ENCODE measurements at places on chromosomes 1 and 21.

DNA sequence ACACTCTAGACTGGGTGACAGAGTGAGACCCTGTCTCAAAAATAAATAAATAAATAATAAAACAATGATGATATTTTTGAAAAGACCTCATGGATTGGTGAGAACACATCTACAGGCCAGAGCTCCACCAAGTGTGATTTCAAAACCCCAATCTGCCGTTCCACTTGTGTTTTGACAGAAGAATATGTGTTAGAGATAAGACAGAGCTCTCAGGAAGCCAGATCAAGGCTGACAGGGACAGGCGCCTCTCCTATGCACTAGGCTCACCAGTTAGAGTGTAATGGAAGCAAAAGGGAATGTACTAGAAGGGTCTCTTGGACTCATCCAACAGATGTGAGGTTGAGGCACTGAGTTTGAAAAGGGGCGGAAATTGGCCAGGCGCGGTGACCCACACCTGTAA lies 110.7 kb upstream of the ERRFI1 start:
- DNase-seq, result peak; percentile 34

- no peak for DNase-seq
These were observed 54.9 kb downstream of the ACBD3 start for GRCh38 chr1:226131639-226132038.

DNA sequence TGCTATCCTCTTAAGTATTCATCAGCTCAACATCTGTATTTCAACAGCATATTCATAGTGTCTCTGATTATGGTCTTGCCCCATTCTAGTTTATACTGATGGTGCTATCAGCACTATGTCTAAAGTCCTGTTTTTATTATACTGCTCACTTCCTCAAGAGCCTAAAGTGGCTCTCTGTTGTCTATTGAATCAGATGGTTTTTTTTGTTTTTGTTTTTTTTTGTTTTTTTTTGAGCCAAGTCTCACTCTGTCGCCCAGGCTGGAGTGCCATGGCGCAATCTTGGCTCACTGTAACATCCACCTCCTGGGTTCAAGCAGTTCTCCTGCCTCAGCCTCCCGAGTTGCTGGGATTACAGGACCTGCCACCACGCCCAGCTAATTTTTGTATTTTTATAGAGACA lies 6.1 kb downstream of the STX12 start:
- DNase-seq, result no peak

DNA sequence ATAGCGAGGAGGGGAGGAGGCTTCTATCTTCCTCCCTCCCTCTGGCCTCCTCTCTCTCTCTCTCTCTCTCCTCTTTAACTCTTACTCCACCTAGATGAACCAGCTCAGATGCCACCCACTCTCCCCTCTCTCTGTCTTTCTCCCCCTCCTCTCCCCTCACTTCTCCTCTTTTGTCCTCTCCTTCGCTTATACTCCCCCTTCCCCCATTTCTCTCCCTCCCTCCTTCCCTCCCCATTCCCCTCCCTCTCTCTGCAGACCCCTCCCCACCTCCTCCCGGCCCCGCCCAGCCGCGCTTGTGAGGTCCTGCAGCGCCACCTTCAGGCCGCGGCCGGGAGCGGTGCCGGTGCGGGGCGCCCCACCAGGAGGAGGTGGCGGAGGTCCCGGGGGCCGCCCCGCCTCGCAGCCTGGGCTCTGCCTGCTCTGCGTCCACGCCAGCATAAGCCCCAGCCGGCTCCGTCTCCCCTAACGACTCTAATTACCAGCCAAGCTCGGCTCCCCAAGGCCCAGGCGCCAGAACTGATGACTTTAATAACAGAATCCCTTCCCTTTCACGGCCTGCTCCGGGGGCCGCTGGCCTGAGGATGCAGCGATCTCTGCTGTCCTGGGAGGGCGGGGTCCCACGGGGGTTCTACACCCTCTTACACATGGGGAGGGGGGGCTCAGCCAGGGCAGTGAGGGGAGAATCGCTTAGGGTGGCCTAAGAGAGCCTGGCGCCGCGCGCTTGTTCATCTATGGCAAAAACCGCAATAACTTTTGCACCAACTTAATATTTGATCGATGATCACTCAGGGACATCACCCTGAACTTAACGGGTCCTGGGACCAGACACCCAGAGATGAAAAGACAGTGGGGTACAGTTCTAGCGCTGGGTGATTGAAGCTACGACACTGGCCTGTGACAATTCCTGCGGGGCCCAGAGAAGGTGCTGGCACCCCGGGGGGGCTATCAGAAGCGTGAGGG lies 637.3 kb downstream of the MATN1 start:
- DNase-seq, result peak; percentile 36

GRCh38 chr1:171218661-171219060 lies 29.6 kb upstream of the FMO1 start:
- peak; percentile 36 for DNase-seq

GRCh38 chr1:116126281-116126680 lies 15.1 kb downstream of the MAB21L3 start:
- DNase-seq, result no peak

- DNase-seq, result peak; percentile 43
These were observed 616 bp downstream of the TAF12 start for GRCh38 chr1:28642056-28642846.

DNA sequence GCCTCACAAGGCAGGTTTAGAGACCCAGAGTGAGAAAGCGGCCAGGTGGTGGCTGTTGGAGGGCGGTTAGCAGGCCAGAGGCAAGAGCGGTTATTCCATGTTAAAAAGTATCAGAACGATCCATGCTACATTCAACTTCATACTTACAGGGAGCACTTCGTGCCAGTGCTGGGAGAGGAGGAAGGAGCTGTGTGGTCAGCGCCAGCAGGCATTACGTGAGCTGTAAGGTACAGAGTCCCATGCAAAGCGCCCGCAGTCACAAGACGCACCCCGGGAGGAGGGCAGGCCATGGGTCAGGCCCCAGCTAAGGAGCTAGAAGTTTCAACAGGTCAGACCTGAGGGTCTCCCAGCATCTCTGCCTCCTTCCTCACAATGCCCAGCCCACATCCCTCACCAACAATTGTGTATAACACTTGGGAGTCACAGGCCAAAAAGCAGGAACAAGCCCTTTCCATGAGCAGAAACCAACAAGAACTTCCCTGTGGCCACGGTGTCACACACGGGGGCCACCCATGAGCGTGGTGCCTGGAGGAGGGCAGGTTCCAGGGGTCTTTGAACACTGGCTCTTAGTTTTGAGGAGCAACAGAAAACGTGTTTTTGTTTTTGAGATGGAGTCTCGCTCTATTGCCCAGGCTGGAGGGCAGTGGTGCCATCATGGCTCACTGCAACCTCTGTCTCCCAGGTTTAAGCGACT lies 21.8 kb upstream of the GPR153 start:
- DNase-seq, result no peak

DNA sequence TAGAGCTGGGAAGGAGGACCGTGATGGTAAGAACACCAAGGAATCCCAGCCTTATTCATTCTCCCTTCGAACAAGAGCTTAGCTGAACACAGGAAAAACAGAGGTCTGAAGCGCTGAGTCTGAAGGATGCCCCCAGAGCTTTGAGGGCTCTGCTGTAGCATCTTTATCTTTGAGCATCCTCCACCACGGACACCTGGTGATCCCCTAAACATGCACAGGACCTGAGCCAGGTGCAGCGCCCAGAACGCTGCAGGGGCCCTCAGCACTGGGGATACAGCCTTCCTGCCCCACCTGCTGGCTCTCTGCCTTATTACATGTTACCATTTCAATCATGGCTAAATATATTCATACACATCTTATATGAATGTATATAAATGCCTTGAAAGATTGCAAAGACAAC lies 7.7 kb upstream of the GPATCH4 start:
- DNase-seq, result peak; percentile 40

- peak; percentile 21 for DNase-seq
These were observed 7.9 kb upstream of the AMPD1 start for GRCh38 chr1:114703242-114703641.

- peak; percentile 61 for DNase-seq
These were observed 38.8 kb downstream of the DDR2 start for GRCh38 chr1:162670928-162671663.

GRCh38 chr1:116514708-116515525 lies 55.9 kb downstream of the CD58 start:
- peak; percentile 55 for DNase-seq

Measured in choroid plexus epithelial cell (primary cell).